Effector memory CD8-positive, alpha-beta T cell (primary cell): ENCODE measurements at places on chromosomes 3 and 15.
A peak's percentile ranks its signal among the peaks of the same experiment; 100 is the strongest.

DNA sequence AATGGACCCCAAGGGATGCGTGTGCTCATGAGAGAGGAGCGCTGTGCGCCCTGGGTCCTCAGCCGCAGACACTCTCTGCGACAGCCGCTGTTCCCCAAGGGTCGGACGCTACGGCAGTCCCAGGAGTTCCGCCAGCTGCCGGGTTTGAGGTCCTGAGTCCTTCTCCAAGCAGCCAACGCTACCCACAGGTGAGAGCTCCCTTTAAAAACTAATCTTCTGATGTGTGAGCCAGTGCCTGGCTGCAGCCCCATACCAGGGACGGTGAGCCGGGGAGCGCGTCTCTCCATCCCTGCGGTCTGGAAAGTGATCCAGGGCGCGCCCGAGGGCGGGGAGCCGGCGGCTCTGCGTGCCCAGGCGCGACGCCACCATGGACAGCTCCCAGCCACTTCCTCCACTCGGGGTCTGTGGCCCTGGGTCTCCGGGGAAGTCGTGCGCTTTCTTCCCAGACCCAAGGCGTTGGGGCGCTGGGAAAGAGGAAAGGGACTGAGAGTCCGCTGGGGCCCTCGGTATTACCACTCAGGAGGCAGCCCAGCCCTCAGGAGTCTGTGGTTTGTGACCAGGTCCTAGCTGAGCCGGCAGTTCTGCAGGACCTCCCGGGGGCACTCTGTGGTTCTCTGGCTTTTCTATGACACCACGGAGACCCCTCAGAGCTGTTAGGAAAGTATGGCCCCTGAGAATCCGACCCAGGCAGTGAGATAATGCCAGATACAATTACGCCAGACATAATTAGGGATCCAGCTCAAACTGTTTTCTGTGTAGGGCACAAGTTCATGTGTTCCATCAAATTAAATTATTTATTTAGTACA, 1.4 kb downstream of the CEMIP start:
- peaks cover 6% of the 10 kb centered on the region for H3K4me1 ChIP-seq
- no peak overlapping the region for H3K4me3 ChIP-seq
- H3K27ac ChIP-seq = no peak overlapping the region
- H3K36me3 ChIP-seq = peaks cover 3% of the 10 kb centered on the region
- peaks cover 47% of the 10 kb centered on the region for H3K27me3 ChIP-seq
- DNase-seq = no peak

DNA sequence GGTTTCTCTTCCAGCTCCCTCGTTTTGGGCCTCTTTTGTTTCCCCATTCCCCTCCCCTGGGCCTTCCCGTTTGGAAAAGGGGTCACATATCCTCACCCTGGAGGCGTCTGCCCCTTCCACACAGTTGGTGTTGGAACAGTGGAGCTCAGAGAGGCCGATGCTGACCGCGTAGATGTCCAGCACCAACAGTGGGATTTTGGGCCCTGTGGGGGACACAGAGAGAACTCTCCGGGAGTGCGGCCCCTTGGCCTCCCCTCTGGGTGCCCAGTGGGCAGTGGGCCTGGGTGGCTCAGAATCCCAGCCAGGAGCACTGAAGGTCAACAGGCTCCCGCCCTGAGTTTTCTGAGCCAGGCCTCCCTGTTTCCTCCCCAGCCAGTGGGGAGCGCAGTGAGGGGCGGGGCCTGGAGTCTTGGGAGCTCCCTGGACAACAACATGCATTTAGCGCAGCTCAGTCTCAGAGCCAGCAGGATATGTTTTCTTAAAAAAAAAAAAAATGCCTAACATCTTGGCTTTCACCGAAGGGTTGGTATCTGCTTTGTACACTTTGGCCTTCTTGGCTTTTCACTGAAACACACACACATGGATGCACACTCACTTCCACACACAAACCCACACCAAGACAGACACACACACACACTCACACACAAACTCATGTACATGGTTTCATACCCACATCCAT, 670 bp upstream of the ISLR start:
- no peak overlapping the region for H3K27ac ChIP-seq
- DNase-seq = no peak
- no peak overlapping the region for H3K4me3 ChIP-seq
- no peaks in the 10 kb centered on the region for H3K36me3 ChIP-seq
- no peaks in the 10 kb centered on the region for H3K4me1 ChIP-seq

DNA sequence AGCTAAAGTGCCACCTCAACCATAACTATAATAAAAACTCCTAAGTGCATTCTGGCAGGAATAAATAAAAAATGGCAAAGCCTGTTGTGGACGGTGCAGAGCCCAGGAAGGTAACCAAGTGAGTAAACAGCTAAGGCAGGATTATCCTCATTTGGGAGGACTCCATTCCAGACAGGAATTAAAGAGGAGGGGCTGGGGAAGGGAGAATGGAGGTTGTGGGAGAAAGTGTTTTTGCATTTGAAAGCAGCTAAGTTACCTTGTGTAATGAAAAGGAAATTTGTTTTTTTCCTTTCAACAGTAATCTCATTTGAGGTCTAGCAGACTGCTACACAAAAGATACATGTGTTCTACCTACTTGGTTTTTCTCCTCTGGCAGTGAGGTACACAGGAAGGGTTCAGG, 248.5 kb downstream of the TIGIT start:
- no peak overlapping the region for H3K27ac ChIP-seq
- no peaks in the 10 kb centered on the region for H3K4me1 ChIP-seq
- no peaks in the 10 kb centered on the region for H3K27me3 ChIP-seq
- H3K36me3 ChIP-seq = peaks cover 2% of the 10 kb centered on the region
- H3K4me3 ChIP-seq = no peak overlapping the region

DNA sequence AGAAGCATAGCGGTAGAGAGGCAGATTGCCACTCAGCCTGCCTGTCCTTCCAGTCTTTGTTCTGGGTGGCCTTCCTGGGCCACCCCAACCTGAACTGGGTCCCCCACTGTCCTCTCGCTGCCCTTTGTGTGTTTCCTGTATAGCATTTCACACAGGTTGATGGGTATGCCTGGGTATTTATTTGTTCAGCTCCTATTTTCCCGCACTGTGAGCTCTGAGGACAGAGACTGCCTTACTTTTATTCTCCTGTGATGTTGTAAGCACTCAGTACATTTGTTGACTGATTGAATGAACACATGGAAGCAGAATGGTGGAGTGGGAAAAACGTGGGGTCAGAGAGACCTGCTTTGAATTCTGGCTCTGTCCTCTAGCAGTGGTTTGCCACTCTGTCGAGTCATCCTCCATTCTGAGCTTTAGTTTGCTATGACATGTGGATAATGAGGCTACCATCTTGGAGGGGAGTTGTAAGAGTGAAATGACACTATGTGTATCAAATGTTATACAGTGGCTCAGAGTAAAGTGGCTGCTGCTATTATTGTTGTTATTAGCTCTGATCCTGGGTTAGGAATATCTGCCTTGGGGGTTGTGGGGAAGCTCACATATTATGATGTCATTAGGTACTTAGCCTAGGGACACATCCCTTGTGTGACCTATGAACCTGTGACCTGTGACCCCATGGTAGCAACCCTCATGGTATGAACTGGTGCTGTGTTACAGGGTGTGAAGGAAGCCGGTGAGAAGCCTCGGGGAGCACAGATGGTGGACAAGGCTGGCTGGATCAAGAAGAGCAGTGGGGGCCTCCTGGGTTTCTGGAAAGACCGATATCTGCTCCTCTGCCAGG, 6.4 kb downstream of the PLEKHO2 start:
- peak overlapping the region; percentile 87 for H3K27ac ChIP-seq
- H3K36me3 ChIP-seq = peaks cover 41% of the 10 kb centered on the region
- no peak for DNase-seq
- peaks cover 59% of the 10 kb centered on the region for H3K4me1 ChIP-seq
- no peaks in the 10 kb centered on the region for H3K27me3 ChIP-seq
- H3K4me3 ChIP-seq = no peak overlapping the region

GRCh38 chr3:120094776-120095225, 554 bp upstream of the GSK3B start:
- H3K27ac ChIP-seq = no peak overlapping the region
- H3K4me1 ChIP-seq = peaks cover 24% of the 10 kb centered on the region
- H3K27me3 ChIP-seq = no peaks in the 10 kb centered on the region
- no peaks in the 10 kb centered on the region for H3K36me3 ChIP-seq
- no peak for DNase-seq

DNA sequence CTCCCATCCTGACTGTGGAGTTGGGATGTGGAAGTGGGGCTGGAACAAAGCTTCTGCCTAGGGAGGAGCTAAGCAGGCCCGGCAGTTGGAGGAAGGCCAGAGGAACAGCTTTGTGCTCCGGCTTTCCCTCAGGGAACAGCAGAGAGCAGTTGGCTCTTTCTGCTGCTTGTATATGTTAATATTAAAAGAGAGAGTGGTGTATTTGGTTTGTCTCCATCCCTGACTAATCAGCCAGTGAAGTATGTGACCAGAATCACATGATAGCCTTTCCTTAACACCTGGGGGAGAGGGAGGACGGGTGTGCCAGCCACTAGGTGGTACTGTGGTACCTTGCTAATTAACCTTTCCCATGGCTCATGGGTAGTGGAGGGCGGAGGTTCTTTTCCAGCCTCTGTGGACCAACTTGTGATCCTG, 10.0 kb downstream of the EIF2B5 start:
- no peaks in the 10 kb centered on the region for H3K27me3 ChIP-seq
- no peak for DNase-seq
- peaks cover 4% of the 10 kb centered on the region for H3K4me1 ChIP-seq
- peak overlapping the region; percentile 38 for H3K27ac ChIP-seq
- peaks cover 24% of the 10 kb centered on the region for H3K36me3 ChIP-seq
- H3K4me3 ChIP-seq = no peak overlapping the region

DNA sequence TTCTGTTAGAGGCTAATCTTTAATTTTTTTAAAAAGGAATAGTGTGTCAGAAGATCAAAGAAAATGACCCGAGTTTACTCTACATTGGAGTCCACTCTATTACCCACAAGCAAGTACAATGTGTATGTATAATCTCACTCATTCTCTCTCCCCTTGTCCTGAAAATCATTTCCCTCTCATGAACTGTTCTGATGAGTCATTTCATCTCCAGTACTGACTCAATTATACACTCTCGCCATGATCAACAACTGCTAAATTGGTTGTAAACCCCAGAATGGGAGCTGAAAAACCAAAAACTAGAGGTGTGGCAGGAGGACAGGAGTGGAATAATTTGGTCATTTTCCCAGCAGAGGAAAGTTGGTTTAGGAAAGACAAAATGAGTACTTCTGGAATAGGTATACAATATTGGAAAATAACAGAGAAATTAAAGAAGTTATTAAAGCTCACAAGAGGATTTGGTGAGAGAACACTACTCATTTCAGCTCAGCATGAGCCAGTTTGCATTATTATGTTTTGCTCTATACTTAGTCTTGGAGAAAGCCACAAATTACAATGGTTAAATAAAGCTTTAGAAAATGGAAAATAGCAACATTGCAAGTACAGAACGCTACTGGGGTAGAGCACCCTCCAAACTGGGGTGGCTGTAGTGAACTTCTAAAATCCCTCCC, 144.3 kb upstream of the PFN2 start:
- no peak overlapping the region for H3K4me3 ChIP-seq
- no peak for DNase-seq
- H3K27me3 ChIP-seq = peaks cover 41% of the 10 kb centered on the region
- no peaks in the 10 kb centered on the region for H3K36me3 ChIP-seq
- H3K27ac ChIP-seq = no peak overlapping the region

- H3K27ac ChIP-seq = peak overlapping the region; percentile 23
- H3K36me3 ChIP-seq = no peaks in the 10 kb centered on the region
- no peak for DNase-seq
- H3K4me1 ChIP-seq = no peaks in the 10 kb centered on the region
- H3K27me3 ChIP-seq = peaks cover 69% of the 10 kb centered on the region
These were observed 144.1 kb downstream of the RORA start for GRCh38 chr15:61084944-61085367.

DNA sequence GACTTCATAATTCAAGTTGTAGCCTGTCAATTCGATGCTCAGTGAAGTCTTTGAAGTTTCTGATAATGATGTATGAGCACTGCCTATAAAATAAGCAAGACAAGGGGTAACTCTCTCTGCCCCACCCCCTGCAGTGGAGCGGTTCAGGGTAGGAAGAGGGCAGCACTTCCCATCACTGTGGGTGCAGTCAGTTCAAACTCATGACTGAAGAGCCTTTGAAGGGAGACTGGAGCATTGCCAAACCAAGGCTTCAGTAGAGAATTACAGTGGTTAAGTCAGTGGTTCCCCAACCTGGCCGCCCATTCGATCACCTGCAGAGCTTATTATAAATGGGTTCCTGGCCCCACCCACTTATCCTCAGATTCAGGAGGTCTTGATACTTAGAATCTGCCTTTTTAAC, 190.6 kb downstream of the SHQ1 start:
- H3K4me3 ChIP-seq = no peak overlapping the region
- H3K27me3 ChIP-seq = peaks cover 21% of the 10 kb centered on the region
- no peak overlapping the region for H3K27ac ChIP-seq
- no peak for DNase-seq

DNA sequence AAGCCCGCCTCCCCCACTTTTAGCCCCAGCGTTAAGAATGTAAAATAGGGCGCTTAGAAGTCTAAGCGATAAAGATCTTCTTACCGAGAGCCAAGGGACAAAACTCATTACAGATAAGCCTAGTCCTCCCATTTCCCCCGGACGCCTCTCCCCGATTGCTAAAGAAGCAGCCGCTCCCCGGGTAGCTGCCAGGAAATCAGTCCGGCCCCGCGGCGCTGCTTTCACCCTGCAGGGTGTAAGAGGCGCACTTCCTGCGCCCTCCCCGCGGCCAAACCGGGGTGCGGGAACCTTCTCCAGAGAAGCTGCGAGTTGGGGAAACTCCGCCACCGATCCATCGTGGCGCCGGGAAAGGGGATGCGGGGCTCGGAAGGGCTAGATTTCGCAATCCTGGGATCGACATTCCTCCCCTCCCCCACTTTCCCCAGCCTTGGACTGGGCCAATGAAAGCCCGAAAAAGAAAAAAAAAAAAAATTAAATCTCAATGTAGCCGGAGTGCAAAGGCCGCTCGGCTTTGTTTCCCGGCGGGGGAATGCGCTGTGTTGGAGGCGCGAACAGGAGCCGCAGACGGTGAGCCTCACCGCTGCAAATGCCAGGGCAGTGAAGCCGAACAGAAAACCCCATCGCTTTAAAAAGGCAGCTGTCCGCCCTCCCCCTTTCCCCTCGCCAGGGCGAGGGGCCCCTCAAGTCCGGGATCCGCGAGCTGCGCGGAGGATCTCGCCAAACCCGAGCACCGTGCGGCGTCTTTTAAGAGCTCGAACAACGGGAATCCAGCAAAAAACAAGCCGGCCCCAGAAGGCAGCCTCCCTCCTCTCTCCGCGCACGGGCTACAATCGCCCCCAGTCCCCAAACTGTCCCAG, 626 bp upstream of the PTPRG start:
- H3K4me1 ChIP-seq = peaks cover 5% of the 10 kb centered on the region
- no peak for DNase-seq
- peaks cover 83% of the 10 kb centered on the region for H3K27me3 ChIP-seq
- H3K4me3 ChIP-seq = peak overlapping the region; percentile 41
- no peak overlapping the region for H3K27ac ChIP-seq

- no peaks in the 10 kb centered on the region for H3K4me1 ChIP-seq
- no peak for DNase-seq
- no peak overlapping the region for H3K4me3 ChIP-seq
- H3K27me3 ChIP-seq = no peaks in the 10 kb centered on the region
- H3K27ac ChIP-seq = no peak overlapping the region
These were observed 66.4 kb downstream of the B3GALNT1 start for GRCh38 chr3:161038725-161039124.

GRCh38 chr3:154345422-154346122, 21.3 kb upstream of the DHX36 start:
- no peak for DNase-seq
- no peak overlapping the region for H3K27ac ChIP-seq
- H3K36me3 ChIP-seq = no peaks in the 10 kb centered on the region
- peaks cover 24% of the 10 kb centered on the region for H3K27me3 ChIP-seq
- no peak overlapping the region for H3K4me3 ChIP-seq
